ENCODE measurements at places on chromosomes 3 and 15.

DNA sequence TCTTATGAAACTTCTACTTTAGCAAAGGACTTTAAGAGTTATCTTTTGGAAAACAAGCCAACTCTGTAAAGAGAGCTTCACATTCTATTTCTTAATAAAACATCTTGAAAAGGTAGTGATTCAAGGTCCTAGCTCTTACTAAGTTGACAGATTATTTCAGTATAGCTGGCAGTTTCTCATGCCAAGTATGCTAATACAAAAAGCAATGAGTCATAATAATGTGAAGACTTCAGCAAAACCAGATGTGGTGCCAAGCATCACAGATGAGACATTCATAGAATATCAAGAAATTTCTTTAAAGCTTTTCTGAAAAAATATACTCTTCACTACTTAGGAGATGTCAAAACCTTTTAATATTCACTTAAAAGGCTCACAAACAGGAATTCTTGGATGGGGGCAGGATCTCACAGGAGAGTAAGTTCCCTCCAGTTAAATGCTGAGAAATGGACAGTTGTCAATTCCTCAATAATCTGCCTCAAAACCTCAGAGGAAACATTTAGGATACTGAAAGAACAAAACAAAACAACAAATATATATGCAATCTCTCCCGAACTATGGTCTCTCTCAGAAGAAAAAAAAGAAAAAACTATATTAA, 45.6 kb downstream of the DCBLD2 start:
- DNase-seq = no peak

DNA sequence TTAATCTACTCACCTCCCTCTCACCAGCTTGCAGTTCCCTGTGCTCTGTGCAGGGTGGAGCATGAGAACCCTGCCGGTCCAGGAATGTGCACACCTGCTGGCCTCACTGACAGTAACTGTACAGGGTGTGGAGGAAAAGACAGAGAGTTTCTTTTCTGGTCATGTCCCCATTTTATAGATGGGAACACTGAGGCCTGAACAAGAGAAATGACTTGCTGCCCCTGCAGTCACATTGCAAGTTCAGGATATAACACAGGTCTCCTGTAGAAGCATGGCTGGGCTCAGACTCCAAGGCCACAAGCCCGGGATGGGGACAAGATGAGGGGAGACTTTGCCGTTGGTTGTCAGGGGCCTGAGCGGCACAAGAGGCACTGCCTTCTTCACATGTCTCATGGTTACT, 23.3 kb downstream of the SLC28A1 start:
- DNase-seq = no peak

GRCh38 chr3:172305552-172305951, 142.7 kb downstream of the GHSR start:
- no peak for DNase-seq

DNA sequence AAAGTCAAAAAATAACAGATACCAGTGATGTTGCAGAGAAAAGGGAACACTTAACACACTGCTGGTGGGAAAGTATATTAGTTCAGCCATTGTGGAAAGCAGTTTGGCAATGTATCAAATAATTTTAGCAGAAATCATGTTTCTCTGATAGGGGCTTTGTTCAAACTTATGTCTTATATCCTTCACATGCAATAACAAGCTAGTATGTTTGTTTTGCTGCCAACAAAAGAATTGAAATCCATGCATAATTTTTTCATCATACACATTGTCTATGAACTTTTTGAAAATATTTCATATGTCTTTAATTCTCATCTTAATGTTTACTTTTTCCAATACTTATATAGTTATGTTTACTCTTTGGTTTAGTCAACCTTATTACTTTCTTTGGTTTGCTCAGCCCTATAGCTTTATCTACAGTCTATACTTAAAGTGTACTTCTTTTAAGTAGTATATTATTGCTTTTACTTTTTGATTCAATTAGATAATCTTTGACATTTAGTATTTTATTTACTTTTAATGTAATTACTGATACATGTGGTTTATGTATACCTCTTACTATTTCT, 639.6 kb upstream of the CBLB start:
- no peak for DNase-seq

DNA sequence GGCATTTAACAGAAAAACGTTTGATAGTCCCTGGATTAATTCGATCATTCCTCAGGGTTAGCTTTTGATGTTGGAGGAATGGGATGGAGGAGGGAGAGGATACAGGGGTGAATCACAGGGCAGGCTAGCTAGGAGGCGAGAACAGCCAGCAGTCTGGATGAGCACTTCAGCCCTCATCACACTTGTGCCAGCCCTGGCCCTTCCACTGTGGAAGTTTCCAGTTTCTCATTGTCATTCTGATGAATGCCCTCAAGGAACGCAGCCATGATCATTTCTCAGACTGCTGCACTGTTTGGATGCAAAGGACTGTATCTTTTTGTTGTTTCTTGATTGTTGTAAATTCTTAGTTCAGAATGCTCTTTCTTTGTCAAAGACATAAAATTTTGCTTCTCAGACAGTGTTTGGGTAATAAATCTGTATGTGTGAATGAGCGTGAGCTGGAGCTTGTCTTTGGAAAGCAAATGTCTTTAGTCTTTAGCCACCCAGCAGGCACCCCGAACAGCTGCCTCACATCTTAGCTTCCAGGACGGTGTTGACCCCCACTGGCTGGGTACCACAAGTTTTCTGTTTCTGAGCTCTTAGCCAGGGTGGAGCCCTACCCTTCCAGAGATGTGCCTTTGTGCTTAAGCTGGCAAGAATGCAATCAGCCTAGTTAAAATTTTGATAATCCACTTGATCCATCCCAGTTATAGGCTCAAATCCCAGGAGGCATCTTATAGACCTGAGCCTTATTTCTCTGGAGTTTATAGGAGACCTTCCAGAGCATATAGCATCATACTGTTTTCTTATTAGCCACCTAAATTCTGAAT, 121.1 kb downstream of the PDCD6IP start:
- no peak for DNase-seq

Data from stimulated activated CD4-positive, alpha-beta T cell treated with anti-CD3 and anti-CD28 coated beads, Interleukin-4, amount 100 ng/mL, for 24 hours (primary cell).